ENCODE measurements at places on chromosomes 11 and 22. TPM values are rescaled to one million over a fixed set of nuclear protein-coding genes. Genes with fewer than 3 reads are reported as not detected.

The MUC5AC gene
- not detected for polyA plus RNA-seq

The FOLH1 gene
- 1.3 TPM for polyA plus RNA-seq

The YDJC gene
- 4.1 TPM for polyA plus RNA-seq

The FAM83F gene
- polyA plus RNA-seq, result 0.10 TPM

The SLC22A9 gene
- polyA plus RNA-seq, result not detected

The ARHGAP8 gene
- 0.99 TPM for polyA plus RNA-seq

The C11orf42 gene
- polyA plus RNA-seq, result 0.35 TPM

The CDC42BPG gene
- polyA plus RNA-seq, result 1.0 TPM

The P2RY6 gene
- 2.4 TPM for polyA plus RNA-seq

The HEPHL1 gene
- not detected for polyA plus RNA-seq

The TPBGL gene
- 0.30 TPM for polyA plus RNA-seq

The PTPRCAP gene
- 0.67 TPM for polyA plus RNA-seq

GRCh38 chr11:19441288-19441687 is 200.5 kb upstream of the E2F8 start:
- DNase-seq, result no peak

GRCh38 chr22:39236321-39237317 is 8.2 kb downstream of the PDGFB start:
- no peak for DNase-seq

DNA sequence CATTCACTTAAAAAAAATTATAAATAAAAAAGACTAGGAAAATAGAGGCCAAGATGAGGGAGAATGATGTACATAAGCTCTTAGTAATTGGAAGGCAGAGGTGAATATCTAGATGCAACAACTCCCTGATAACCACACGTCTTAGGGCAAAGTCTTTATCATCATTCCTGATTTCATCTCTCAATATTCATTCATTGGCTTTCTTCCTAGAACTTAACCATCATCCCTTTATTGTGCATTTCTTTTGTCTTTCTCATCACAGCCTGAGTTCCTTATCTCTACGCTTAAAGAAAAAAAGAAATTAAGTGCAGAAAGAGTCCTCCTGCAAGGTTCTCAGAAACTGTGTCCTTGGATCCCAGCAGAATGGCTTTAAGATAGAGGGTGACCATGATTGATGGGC is 23.2 kb upstream of the FLI1 start:
- DNase-seq, result no peak

- peak; percentile 80 for DNase-seq
These were observed 36.1 kb upstream of the ADSL start for GRCh38 chr22:40310081-40310767.

DNA sequence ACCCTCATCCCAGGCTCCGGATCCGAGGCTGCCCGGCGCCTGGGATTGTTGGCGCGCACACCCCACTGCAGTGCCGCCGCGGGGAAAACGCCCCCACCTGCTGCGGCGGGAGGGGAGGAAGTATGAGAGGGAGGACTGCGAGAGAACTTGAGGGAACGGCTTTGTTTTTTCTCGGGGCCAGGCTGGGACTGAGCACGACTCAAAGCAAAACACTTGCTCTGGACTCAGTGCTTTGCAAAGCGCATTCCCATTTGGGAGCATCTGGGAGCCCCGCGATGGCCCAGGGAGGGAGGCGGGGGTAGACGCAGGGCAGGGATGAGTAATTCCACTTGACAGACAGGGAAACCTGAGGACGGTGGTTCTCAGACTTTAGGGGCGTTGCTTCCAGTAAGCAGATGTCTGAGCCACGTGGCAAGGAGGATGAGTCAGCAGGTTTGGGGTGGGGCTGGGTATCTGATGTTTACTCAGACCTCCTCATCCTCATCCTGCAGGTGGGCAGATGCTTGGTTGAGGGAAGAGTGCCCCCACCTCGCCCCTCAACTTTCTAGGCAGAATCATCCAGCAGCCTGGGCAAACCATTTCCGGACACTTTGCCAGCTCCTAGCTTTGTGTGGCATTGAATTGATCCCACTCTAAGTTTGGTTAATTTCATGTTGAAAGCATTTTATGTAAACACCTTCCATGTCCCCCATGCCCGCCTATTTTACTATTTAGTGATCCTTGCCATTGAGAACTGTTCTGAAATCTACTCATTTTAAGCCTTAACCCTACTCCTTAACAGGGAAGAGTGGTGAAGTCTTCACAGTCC is 1.5 kb downstream of the MIAT start:
- no peak for DNase-seq

DNA sequence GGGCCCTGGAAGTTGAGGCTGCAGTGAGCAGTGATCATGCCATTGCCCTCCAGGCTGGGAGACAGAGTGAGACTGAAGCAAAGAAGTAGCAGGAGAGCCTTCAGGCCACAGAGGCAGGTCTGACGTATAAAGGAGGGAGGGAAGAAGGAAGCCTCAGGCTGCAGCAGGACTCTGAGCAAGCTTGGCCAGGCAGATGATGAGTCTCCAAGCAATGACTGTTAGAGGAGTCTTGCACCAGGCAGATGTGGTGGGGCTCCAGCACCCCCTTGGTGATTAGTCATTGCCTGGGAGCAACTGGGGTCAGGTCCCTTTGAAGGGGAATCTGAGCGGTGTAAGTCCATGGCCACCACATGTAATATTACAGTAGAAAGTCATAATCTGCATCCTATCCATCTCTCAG is 36.6 kb upstream of the NFAM1 start:
- DNase-seq, result no peak

GRCh38 chr11:91303749-91304148 is 920.9 kb upstream of the FAT3 start:
- no peak for DNase-seq

DNA sequence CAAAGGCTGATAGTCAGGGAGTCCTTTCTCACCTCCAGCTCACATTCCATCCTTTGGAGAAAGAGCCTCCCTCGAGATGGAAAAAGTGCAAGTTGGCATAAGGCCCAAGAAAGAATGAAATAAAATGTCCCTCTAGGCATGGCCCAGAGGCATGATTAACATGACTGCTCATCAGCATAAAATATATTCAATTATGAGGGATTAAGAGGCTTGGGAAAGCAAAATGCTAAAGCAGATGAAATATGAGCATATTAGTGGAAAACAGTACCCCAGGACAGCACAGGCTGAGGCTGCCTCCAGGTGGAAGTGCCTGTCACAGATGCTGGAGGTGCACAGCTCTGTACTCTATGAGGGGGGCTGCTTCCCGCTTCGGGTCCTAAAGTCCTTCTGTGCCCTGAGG is 347.8 kb upstream of the PLET1 start:
- DNase-seq, result no peak

DNA sequence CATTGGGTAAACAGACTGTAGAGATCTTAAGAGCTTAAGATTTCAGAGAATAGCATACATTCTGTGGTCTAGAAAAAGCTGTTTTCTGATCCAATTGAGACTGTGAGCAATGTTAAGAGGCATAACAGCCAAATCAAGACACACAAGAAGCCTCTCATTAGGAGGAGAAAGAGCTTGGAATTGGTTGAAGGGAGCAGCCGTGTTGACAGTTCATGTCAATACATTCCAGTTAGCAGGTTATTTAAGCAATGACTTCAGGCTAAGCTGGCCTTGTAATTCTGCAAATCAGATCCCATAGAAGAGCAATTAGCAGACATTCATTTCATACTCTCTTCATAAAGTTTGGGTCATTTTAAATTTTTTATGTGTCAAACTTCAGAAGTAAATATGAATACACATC is 50.9 kb downstream of the ETS1 start:
- no peak for DNase-seq

DNA sequence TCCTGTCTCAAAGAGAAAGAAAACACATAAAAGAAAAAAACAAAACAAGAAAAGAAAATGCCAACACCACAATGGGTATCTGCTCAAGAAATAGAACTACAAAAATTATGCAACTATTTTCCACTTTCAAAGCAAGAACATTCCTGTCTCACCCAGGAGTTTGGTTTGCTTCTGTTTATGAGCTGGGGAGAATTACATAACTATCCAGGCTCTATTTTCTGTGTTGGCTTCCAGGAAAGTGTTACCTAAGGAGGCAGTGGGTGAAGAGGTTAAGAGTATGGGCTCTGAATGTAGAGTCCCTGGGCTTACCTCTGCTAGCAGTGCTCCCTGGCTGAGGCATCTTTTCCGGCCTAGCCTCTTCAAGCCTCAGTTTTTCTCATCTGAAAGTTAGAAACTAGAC is 426.7 kb downstream of the MIAT start:
- DNase-seq, result no peak

DNA sequence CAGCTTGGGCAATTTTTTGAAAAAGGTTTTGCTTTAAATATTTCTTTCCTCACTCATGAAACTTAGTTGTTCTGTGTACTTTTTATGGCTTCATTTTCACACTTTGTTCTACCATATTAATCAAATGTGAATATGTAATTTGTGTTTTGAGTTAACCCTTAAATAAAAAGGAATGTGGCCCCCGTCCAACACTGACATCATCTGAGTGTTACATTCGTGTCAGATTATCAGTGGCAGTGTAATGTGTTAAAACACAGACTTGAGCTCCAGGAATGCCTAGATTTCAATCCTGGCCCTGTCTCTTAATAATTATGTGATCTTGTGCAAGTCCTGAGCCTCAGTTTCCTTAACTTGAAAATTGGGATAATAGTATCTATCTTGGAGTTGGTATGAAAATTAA is 5.6 kb downstream of the RTN3 start:
- no peak for DNase-seq

- DNase-seq, result peak; percentile 3
These were observed 3.8 kb upstream of the OR5A2 start for GRCh38 chr11:59429924-59430516.

DNA sequence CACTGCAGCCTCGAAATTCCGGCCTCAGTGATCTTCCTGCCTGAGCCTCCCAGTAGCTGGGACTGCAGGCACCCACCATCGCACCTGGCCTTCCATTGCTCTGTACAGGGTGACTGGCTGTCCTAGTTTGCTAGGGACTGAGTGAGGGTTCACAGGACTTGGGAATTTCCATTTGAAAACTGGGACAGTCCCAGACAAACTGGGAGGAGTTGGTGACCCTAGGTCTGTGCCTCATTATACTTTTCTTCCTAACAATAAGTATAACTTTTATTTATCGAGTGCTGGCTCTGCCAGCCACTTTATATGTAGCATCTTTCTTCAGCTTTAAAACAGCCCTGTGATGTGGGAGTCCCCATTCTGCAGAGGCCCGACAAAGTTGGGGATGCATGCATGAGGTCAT is 25.5 kb downstream of the TCP11L1 start:
- no peak for DNase-seq

DNA sequence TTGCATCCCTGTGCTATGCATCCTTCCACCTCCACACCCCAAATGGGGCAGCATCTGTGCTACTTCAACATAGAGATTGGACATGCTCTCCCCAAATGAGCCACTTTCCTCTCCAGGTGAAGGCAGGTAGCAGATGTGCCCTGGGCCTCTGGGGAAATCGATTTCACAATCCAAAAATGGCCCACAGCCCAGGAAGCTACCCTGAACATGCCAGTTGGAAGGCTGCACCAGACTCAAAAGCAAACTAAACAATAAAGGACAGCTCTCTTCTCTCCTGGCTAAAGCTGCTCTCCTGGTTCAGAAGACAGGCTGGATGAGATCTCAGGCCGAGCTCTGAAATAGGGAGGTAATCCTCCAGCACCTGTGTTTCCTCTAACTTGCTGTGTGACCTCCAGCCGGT is 19.7 kb downstream of the ISX start:
- DNase-seq, result no peak

DNA sequence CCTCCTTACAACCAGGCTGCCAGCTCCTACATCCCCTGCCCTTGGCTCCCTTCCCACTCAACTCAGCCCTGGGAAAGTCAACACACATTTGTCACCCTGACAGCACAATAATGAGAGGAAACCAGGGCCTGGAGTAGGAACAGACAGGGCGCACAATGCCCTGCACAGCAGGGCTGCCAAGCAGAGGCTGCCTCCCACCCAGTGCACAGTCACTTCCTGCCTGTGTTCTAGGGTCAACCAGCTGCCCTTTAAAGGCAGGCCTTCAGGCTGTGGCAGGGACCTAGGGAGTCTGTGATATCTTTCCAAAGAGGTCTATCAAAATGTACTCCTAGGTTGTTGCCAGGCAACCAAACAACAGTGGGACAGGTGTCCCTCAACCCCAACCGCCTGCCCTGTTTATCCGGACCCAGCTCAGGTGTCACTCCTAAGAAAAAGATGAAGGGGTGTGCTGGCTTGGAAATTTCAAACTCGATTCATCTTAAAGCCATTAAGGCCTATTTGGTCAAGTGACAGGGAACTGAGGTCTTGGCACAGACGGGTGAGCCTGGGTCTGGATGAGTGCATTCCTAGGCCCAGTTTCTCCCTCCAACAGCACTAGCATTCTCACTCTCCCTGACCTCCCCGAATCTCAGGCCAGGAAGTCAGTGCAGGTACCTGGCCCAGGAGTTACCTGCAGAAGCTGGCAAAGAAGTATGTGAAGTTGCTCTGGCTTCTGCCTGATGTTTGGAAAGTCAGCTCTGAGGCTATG is 110.3 kb upstream of the PITPNB start:
- DNase-seq, result no peak

- DNase-seq, result no peak
These were observed 642 bp downstream of the NAA40 start for GRCh38 chr11:63939397-63939891.

DNA sequence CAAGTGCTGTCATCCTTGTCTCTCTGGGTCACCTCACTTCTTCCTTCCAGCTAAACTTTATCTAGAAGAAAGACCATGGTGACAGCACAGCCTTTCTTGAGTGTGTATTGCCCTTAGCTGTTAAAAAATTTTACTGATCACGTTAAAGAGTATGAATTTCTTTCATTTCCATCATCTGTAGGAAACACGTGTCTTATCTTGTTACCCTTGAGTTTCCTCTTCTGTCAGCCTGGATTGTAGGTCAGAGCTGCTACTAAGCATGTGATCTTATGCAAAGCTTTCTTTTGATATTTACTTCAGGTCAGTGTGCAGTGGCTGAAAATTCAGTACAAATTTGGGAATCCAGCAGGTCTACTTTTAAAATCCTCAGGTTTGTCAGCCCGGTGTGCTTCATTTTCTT is 512.2 kb upstream of the ARHGAP42 start:
- no peak for DNase-seq

- DNase-seq, result no peak
These were observed 30.0 kb upstream of the POU2AF1 start for GRCh38 chr11:111408789-111409727.

- DNase-seq, result no peak
These were observed 399.7 kb downstream of the BRD1 start for GRCh38 chr22:49427941-49428340.

DNA sequence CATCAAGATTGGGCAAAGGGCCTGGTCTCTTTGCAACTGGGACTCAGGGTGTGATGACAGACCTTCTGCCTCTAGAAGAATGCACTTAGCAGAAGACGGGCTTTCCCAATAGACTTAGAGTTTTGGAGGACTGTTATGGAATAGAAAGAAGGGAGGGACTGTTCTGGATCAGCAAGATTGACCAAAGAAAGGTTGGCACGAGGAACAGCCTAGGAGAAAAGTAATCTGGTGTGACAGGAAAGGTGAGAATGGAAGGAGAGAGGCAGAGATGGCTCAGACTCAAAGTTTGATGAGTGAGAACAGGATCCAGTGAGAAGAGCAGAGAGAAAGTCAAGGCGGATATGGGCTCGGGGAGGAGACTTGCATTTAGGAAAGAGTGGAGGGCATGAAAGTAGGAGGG is 23.0 kb upstream of the TMEM45B start:
- DNase-seq, result no peak

GRCh38 chr22:19880786-19881569 is 26.3 kb upstream of the GNB1L start:
- DNase-seq, result peak; percentile 63

DNA sequence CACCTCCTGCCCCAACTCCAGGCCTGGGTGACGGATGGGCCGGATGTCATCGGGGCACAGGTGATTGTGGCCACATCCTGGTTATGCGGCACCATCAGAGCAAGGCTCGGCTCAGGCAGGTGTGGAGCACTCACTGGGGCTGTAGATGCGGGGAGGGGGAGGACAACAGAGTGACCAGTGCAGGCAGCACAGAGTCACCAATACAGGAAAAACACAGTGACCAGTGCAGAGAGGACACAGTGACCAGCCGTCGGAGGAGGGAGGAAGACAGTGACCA is 209.1 kb downstream of the BRD1 start:
- no peak for DNase-seq

Data from hindlimb muscle (tissue), 1 donor.